ENCODE measurements at places on chromosomes 7 and 10.

DNA sequence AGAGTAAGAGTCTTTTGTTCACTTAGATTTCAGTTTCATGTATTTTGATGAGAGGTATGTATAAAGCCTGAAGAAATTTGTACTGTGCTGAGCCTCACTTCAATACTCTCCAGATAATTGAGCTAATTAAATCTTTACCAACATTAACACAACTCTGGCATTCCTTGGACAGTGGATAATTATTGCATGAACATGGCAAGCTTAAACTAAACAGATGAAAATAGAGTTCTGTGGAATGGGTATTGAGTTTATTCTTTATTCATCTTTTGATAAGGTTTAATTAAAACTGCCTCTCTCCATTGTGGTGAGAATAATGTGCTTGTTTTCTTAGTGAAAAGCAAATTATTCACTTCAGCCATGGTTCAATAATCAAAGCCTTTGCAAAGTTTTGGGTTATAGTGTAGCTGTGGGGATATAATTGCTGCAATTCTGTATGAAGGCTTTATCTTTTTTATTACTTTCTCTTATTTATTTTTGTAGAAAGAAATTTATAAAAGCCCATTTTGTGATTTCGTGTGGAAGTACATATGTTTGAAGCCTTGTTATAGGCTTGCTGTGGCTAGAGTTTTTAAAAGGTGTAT lies 126.4 kb upstream of the FZD1 start:
- DNase-seq, result no peak

DNA sequence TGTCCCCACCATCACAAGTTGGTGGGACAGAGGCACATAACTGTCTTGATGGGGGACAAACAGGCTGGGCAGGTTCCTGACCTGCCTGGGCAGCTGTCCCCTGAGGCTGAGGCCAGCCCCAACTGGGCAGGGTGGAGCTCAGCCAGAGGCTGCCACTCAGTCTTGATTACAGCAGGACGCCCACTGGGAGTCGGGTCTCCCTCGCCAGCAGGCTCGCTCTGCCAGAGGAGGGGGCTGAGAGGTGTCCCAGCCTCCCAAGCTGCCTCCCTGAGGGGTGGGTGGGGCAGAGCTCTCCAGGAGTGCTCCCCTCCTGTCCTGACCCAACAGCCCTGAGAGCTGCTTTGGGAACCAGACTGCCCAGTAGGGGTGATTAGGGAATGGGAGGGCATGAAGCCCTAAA lies 1.8 kb upstream of the CAMK2G start:
- DNase-seq, result no peak

GRCh38 chr7:5549096-5549763 lies 125.6 kb upstream of the TNRC18 start:
- no peak for DNase-seq

GRCh38 chr10:27724287-27724686 lies 21.3 kb downstream of the MKX start:
- DNase-seq, result no peak

DNA sequence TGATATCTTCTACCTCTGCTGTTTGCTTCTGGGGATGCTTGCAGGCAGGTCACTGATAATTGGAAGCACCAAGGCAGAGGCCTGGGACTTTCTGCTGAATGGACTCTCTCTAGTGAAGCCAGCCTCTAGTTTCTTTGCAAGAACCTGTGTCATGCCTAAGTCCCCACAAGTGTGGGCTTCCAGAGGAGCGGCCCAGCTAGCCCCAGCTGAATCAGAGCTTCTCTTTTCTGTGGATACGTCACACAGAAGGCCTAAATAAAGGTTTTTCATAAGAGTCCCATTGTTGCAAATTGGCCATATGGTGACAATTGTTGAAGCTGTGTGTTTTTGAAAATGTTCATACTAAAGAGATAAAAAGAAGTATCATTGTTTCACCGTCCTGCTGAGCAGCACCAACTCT lies 6.8 kb upstream of the OPALIN start:
- DNase-seq, result no peak

GRCh38 chr7:132180481-132180880 lies 395.8 kb downstream of the PLXNA4 start:
- DNase-seq, result no peak

GRCh38 chr7:56009695-56010094 lies 41.5 kb downstream of the PSPH start:
- no peak for DNase-seq

DNA sequence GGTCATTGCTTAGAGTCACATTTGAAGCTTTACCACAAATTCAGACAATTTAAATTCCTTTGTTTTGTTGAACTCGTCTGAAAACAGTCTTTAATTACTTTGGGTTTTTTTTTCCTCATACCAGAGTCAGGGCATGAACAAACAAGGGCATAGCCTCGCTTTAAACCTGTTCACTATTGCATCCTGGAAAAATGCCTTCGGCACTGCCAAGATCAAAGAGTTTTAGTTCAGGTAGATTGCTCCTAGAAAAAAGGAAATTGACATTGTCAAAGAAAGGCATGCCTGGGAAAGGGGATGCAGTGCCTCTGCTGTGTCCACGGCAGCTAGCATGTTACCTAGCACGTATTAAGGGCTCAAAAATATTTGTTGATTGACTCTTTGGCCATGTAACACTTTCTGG lies 235.1 kb downstream of the ARHGAP21 start:
- DNase-seq, result no peak

- peak; percentile 44 for DNase-seq
Measured at GRCh38 chr10:119090968-119091367, 10.4 kb upstream of the EIF3A start.

DNA sequence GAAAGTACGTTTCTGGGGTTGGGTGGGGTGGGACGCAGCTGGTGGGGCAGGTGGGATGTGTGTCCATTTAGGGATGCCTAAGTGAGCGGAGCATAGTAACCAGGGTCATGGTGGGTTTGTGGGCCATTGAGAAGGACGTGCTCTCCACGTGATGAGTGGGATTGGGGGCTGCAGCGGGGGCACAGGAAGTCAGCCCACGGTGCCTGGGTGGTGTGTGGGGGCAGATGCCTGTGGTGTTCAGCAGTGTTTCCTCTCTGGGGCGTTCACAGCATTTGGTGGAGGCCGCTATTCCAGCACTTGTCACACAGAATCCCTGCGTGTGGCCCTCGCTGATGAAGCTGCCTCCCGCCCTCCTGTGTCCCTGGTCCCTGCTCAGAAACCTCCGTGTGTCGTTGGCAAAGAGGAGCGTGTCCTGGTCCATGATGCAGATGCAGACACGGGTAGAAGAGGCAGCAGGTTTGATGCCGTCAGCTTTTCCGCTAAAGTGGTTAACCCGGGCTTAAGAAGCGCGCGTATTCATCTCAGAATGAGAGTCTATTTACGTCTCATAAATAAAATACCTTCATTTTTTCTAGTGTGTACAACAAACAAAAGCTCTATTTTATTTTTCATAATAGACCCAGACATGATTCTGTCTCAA lies 274.2 kb downstream of the ADARB2 start:
- no peak for DNase-seq

- no peak for DNase-seq
Measured at GRCh38 chr7:30595436-30596013, 847 bp downstream of the GARS1 start.

DNA sequence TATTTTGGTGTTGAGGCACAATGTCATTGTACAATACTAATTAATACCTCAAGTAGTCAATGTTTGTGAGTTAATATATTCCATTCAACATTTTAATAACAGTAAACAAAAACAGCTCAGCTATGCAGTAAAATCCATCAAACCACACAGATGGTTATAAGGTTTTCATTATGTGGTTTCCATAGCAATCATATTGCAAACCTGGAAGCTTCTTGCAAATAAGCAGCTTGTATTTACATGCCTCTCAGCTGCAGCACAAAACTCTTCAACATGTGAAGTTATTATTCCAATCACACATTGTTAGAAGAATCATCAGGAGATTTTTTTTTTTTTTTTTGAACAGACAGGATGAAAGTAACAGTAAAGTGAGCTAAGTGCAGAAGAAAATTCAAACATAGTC lies 170.2 kb downstream of the SKAP2 start:
- no peak for DNase-seq

- no peak for DNase-seq
Measured at GRCh38 chr10:98253499-98253898, 14.5 kb downstream of the LOXL4 start.

DNA sequence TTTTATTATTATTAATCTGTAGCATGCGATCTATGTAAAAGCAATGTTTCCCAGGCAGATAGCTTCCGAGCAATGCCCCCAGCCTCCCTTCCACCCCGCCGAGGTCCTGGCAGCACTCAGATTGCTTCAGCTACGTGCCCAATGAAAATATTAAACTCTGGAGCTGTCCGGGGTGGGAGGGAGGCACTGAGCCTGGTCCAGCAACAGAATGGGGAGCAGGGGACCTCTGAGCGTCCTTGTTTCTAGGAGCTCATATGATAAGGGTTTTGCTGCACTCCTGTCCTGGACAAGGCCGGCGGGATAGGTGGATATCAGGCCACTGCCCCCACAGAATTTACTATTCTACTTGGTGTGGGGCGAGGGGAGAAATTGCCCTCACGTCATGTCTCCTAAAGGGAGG lies 44.5 kb upstream of the CDK1 start:
- DNase-seq, result no peak

DNA sequence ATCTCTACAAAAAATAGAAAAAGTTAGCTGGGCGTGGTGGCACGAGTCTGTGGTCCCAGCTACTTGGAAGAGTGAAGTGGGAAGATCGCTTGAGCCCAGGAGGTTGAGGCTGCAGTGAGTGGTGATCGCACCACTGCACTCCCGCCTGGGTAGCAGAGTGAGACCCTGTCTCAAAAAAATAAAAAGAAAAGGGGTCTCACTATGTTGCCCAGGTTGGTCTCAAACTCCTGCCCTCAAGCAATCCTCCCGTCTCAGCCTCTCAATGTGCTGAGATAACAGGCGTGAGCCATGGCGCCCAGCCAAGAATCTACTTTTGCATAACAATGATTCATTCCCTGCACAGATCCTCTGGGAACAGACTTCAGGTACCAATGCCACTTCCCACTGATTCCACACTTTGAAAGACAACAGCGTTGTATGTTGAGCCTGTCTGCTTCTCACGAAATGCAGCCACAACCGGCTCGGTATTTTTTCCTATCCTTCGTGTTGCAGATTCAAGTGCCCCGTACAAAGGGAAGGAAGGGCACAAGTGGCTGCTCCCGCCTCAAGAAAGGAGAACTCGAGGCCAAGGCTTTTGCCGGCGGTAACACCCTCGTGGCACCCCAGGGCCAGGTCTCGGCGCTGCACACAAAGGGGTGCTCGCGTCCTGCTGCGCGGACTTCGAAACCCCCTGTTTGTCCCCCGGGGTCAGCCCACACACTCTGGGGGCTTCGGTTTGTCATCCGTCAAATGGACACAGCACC lies 745 bp downstream of the DAGLB start:
- DNase-seq, result peak; percentile 54

- DNase-seq, result no peak
Measured at GRCh38 chr7:157065046-157065445, 54.6 kb upstream of the MNX1 start.

DNA sequence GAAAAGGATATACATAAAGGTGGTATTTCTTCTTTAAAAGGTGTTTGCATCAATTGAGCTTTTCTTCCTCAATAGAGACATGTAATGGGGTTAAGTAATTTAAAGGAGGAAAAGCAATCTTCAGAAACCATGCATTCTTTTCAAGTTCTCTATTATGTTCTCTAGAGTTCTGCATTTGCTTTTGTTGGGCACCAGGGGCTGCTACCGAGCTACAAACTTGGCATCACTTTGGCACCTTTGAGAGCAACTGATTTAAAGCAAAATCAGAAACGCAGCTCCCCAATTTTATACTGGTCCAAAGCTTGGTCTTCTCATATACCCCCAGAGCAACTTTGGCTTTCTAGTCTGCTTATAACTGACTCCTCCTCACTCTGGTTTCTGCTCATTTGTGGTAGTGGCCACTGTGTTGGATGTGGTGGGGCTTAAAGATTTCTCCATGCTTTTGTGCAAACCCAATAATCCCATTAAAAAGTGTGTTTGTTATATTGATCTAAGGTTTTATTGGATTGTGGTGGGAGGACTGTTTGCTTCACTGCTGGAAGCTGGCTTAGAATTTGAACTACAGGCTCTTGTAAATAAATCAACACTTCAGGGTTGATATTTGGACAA lies 712.1 kb downstream of the PHTF2 start:
- no peak for DNase-seq

All from CD4-positive, alpha-beta T cell (primary cell).